ENCODE measurements at places on chromosomes 13 and 19. TPM values are rescaled to one million over a fixed set of nuclear protein-coding genes. Genes with fewer than 3 reads are reported as not detected.

- DNase-seq, result peak; percentile 11
These were observed 7.2 kb upstream of the PTGER1 start for GRCh38 chr19:14482172-14482941.

DNA sequence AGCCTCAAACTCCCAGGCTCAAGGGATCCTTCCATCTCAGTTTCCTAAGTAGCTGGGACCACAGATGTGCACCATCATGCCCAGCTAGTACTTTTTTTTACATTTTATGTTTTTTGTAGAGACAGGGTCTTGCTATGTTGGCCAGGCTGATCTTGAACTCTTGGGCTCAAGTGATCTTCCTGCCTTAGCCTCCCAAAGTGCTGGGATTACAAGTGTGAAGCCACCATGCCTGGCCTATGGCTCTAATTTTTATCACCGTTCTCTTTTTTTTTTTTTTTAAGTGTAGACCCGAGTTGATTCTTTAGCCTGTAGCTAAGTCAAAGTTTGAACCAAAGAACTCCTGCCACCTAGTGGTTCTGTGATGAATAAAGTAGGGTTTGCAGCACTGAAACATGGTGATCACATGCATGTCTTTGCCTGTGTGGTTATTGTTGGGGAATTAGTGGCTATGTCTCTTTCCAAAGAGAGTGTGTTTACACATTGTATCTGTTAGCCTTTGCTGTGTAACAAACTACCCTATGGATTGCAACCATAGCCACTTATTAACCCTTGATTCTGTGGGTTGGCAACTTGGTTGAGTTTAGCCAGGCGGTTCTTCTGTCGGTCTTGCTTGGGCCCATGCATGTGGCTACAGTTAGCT lies 11.6 kb downstream of the NFILZ start:
- DNase-seq, result no peak

DNA sequence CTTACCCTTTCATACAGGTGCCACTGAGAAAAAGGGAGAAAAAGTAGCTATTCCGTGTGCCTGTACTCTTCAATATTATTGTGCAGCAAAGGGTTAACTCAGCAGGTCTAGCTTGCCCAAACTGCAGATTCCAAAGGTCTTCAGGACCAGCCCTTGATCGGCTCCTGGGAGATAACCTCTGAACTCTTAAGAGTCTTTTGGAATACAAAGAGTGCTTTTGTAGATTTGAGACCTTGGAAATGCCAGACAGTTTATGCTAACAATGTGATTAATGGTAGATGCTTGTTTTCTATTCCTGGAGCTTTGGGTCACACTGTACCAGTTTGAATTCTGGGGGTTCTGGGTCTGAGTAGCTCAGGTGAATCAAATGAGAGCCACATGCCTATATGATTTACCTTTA lies 844.7 kb upstream of the MIR17HG start:
- DNase-seq, result no peak

ZNF729 gene
- not detected for total RNA-seq

GRCh38 chr19:2726904-2727639 lies 5.9 kb upstream of the DIRAS1 start:
- no peak for DNase-seq

DNA sequence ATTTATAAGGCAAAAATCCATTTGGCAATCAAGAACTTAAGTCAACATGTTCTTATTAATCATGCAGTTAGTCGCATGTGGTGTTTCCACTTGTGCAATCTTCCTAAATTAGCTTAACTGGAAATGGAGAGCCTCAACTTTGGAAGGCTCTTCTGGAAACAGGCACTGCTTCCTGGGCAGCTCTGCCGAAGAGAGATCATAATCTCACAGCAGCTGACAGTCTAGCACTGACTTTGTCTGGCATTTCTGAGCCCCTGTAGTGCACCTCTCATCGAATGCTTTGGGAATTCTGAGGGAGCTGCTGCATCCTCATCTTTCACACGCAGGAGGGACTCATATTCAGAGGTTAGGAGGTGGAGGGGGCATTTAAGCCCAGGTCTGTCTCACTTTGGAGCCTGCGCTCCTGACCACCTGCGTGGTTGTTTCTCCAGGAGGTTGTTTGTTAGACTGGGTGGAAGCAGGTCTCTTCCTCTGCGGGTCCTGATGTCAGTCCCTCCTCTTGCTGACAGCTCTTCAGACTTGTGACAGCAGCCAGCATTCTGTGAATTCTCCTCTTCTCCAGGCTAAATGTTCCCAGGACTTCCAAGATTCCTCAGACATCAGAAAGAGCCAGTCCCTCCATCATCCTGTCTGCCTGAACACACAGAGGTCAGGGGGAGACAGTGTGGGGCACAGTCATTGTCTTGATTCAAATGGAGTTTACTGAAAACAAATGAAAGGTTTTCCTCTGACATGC lies 100.4 kb upstream of the GJB6 start:
- DNase-seq, result no peak

- no peak for DNase-seq
These were observed 716.2 kb upstream of the ARGLU1 start for GRCh38 chr13:107284173-107284572.

DNA sequence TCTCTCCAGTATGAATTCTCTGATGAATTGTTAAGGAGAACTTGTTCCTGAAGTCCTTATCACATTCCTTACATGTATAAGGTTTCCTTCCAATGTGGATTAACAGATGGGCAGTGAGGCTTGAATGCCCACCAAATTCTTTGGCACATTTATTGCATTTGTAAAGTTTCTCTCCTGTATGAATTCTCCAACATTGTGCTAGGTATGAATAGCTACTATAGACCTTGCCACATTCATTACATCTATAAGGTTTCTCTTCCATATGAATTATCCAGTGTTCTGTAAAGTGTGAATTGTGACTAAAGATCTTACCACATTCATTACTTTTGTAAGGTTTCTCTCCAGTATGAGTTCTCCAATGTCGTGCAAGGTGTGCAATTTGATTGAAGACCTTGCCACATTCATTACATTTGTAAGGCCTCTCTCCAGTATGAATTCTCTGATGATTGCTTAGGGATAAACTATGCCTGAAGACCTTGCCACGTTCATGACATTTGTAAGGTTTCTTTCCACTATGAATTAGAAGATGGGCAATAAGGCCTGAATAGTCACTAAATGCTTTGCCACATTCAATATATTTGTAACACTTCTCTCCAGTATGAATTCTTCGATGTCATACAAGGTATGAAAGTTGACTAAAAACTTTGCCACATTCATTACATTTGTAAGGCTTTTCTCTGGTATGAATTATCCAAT lies 20.4 kb downstream of the ZNF578 start:
- DNase-seq, result no peak

DNA sequence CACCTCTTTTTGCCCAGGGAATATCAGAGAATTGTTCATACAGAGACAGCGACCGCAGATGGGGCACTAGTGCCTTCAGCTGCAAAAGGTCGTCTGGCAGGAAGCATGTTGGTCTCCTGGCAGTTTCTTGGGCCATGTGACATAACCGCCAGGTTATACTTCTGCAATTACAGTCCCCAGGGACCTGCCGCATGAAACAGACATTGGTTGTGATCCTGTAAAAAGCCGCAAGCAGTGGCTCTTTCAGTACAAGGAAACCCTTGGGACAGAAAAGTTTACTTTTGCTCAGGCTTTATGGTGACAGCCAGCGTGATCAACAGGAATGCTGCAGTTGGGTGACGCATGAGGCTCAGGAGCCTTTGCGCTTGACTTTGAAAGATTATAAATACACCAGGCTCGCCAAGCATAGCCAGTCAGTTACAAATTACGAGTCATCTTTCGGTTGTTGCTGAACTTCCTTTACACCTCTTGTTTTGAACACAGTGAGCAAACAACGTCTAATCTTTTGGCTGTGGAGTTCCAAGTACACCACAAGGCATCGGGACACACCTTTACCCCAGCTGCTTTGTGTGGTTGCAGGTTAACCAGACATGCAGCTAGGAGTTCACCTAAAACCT lies 50.5 kb upstream of the UBE2L5 start:
- DNase-seq, result no peak

KIR2DL3 gene
- total RNA-seq, result not detected

- no peak for DNase-seq
These were observed 202.0 kb downstream of the ENOX1 start for GRCh38 chr13:43584751-43585150.

CYP2A7 gene
- total RNA-seq, result not detected

- DNase-seq, result no peak
These were observed 1.7 kb upstream of the FSTL3 start for GRCh38 chr19:674282-675151.

DNA sequence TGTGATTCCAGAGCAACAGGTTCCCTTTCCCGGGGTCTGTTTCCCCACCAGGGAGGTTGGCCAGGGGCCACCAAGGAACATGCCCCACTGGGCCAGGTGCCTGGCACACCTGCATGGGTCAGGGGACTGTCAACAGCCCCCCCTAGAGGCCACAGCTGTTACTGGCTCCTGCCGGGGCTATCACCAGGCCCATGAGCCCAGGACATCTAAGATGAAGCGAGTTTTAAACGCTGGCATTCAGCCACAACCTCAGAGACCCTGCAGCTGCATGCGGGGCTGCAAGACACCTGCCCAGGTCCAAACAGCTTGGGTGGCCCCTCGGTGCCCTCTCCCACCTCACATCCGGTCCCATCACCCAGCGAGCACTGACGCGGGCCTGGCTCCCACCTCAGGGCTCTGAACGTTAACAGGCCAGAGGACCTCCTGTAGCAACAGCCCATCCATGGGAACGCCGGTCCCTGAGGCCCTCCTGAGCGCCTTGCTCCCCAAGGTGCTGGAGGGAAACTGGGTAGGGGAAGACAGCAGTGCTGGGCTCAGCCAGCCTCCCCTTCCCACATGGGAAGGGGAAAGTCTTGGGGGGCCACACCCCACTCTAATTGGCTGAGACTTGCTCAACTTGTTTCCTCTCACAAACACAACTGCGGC lies 12.0 kb downstream of the KHSRP start:
- peak; percentile 60 for DNase-seq

GRCh38 chr13:44464471-44464870 lies 90.8 kb downstream of the SERP2 start:
- no peak for DNase-seq

DNA sequence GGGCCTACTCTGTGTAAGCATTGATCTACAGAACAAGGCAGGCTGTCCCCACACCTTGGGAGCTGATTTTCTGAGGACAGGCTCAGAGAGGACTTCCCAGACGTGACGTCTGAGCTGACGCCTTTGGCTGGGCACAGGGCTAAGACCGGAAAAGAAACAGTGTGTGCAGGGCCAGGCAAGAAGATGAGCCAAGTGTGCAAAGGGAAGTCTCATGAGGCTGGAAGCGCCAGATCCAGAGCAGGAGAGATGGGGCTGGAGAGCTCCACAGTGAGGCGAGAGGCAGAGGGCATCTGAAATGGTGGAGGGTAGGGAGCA lies 12.7 kb downstream of the IGLON5 start:
- DNase-seq, result no peak

GRCh38 chr13:39417131-39417530 lies 185.9 kb downstream of the LHFPL6 start:
- DNase-seq, result no peak

DNA sequence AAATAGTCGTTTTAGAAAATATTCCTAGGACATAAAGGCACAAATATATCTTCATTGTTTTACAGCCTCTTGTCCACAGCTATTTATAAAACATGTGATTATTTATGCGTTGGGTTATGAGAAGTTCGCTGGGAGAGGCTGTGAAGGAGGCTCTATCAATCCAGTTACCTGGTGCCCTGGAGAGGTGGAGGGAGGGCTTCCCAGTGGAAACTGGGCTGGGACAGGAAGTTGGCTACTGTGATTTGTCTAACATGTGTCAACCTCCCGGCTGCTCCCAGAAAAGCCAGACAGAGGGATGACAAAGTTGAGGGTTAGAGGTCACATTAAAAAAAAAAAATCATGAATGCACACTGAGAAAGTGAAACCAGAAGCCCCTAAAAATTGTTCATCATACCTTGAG lies 346.5 kb downstream of the ZNF536 start:
- no peak for DNase-seq

- DNase-seq, result no peak
These were observed 605 bp downstream of the CAPNS1 start for GRCh38 chr19:36140304-36141038.

ZNF844 gene
- 14.3 TPM for total RNA-seq

DNA sequence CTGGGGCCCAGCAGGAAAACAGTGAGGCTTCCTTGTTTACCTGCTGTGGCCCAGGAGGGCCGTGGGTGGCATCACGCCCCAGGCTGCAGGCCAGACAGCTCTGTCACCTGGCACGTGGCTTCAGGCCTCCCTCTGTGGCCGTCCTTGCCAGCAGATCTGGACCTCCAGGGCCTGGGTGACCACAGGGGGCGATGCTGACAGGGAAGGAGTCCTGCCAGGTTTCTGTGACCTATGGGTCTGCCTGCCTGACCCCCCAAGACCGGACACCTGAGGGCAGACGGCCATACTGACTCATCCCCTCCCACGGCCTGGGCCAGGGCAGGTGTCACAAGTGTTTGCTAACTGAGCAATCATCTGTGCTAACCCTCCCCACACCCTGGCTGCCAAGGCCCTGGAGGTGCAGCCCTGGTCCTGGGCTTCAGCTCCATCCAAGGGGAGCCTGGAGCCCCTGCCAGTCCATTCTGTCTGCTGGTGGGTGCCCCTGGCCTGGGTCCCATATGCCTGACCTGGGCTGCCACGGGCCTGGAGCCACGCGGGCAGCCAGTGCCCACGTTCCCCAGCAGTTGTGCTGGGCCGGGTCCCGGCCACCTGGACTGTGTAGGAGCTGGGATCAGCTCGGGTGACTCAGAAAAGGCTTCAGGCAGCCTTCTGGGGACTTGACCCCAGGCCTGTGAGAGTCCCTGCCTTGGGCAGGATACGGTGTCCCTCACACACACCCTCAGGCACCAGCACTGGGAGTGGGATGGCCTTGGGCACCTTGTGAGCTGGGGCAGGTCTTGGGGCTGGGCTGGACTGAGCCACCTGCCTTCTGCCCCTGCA lies 3.7 kb downstream of the CDC34 start:
- peak; percentile 61 for DNase-seq

- peak; percentile 85 for DNase-seq
These were observed 27.5 kb upstream of the SHKBP1 start for GRCh38 chr19:40549007-40549708.

DNA sequence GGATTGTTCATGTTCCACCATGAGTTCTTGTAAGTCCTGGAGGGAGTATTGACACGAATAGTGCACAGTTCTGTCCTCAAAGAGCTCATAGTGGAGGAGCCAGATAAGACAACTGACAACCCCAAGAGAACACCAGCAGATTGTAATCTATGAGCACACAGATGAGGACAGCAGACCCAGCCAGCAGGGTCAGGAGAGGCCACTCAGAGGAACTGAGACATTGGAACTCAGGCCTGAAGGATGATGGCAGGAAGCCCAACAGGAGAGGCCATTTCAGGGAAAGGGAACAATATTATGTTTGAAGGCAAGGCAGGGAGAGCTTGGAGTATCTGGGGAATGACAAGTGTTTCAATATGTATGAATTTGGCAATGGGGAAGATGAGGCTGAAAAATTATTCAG lies 63.7 kb upstream of the IPO5 start:
- DNase-seq, result no peak

TEX101 gene
- not detected for total RNA-seq

ATP1A3 gene
- total RNA-seq, result 342 TPM

- DNase-seq, result peak; percentile 44
These were observed 14.4 kb upstream of the GARIN5A start for GRCh38 chr19:50490991-50491472.

GRCh38 chr19:48216933-48217332 lies 38.8 kb downstream of the CARD8 start:
- no peak for DNase-seq

Data from Right ventricle myocardium inferior (tissue), 1 donor.